AG20443 (cell line): ENCODE measurements at places on chromosomes 11 and 22.

GRCh38 chr22:45574069-45574703, 71.5 kb downstream of the FBLN1 start:
- no peak for DNase-seq

- no peak for DNase-seq
Observed at GRCh38 chr22:38707346-38707745, 1.6 kb downstream of the GTPBP1 start.

DNA sequence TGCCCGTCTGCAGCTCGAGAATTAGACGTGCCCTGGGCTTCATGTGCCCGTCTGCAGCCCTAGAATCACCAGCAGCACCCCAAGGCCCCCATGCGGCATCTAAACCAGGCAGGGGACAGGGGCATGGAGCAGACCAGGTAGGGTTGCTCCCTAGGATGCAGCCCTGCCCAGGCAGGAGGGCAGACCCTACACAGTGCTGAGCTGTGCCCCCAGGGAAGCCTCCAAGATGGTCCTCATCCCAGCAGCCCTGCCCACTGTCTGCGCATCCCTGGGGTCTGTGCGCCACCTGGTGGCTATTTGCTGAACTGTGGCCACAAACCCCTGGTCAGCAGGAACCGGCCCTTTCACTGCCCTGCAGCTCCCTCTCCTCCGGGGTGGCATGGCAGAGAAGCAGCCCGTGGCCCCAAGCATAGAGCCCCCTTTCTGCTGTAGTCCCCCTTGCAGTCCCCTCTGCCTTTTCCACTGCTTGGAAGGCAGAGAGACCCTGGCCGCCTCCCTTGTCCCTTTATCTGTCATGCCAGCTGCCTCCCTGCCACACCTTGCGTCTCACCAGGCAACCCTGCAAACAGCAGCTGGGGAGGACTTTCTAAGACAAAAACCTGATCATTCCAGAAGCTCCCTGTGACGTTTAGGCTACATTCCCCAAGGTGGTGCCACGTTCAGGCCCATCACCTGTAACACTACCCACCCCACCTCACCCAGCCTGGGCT, 86.6 kb downstream of the KCNQ1 start:
- DNase-seq = peak; percentile 89

GRCh38 chr22:47434336-47435203, 672.1 kb downstream of the TBC1D22A start:
- no peak for DNase-seq

GRCh38 chr11:121057922-121058321, 34.0 kb downstream of the TBCEL start:
- DNase-seq = no peak

- DNase-seq = no peak
Observed at GRCh38 chr22:36660510-36660840, 43.1 kb downstream of the CACNG2 start.

DNA sequence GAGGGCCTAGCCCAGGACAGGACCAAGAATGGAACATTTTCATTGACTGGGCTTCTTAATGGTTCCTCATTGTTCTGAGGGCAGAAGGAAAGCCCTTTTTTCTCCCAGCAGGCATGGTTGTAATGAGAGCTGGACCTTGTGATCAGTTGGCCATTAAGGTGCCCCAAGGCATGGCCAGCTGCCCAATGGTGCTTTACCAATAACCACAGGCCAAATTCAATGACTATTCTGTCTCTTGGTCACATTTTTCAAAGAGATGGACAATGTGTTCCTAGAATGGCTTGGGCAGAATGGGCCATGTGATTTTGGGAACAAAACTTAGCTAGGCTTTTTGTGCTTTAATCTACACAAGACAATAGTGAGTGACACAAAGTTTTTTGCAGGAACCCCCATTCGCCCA, 7.3 kb downstream of the NAV2 start:
- no peak for DNase-seq

DNA sequence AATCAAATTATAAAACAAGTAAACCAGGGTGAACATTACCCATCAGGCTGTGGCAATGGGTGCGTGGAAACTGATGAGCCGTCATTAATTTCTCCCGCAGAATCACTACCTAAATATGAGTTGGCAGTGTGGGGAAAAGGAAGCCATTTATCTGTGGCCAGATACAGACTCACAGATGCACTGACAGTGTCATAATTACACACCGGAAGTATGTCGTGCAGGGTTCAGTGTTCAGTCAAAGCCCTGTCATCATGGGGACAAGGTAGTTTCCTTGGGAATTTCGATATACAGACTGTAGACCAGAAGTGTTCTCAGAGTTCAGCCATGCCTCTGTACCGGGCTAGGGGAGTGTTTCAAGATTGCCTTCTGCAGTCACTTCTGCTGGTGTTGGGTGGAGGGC, 119.2 kb upstream of the SEZ6L start:
- DNase-seq = no peak

- DNase-seq = no peak
Observed at GRCh38 chr22:47205554-47205953, 443.1 kb downstream of the TBC1D22A start.

GRCh38 chr11:35097814-35098455, 41.0 kb upstream of the CD44 start:
- no peak for DNase-seq

GRCh38 chr11:78339483-78339882, 78.1 kb downstream of the GAB2 start:
- DNase-seq = no peak

DNA sequence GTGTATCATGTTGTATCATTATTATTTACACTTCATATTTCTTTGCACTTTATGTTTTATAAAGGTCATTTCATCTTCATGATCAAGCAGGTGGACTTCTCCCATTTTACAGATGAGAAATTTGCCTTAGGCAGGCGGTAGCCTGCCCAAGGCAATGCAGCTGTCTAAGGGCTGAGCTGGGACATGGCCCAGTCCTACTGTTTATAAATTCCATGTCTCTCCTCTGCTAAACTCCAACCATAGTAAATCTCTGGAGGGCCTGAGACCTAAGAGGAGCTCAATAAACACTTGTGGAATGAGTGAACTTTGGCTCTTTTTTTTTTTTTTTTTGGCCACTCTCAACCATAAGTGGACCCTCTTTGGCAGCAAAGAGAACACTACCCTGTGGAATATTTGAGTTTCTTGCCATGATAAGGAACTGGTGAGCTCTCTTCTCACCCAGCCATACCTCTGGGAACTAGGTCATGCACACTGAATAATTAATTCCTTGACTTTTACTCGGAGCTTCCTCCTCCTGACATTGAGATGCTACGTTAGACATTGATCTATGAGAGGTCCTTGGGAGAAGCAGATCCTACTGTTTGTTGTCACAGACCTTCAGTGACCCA, 29.9 kb downstream of the MICAL2 start:
- DNase-seq = no peak

DNA sequence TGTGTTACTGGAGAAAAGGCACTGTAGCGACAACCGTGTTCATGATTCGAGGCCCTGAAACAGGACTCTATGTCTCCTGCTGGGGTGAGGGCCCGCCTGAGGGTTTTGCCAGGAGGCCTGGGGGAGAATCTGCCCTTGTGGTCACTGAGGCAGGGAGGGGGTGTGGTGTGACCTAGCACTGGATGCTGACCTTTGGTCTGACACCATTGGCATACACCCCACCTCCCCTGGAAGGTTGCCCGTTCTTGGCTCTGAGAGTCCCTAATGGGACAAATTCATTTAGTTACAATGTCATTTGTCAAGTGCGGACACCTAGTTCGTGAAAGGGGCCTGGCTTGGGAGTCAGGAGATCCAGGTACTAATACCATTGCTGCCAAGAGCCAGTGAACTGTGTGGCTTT, 29.0 kb downstream of the NECTIN1 start:
- DNase-seq = no peak

DNA sequence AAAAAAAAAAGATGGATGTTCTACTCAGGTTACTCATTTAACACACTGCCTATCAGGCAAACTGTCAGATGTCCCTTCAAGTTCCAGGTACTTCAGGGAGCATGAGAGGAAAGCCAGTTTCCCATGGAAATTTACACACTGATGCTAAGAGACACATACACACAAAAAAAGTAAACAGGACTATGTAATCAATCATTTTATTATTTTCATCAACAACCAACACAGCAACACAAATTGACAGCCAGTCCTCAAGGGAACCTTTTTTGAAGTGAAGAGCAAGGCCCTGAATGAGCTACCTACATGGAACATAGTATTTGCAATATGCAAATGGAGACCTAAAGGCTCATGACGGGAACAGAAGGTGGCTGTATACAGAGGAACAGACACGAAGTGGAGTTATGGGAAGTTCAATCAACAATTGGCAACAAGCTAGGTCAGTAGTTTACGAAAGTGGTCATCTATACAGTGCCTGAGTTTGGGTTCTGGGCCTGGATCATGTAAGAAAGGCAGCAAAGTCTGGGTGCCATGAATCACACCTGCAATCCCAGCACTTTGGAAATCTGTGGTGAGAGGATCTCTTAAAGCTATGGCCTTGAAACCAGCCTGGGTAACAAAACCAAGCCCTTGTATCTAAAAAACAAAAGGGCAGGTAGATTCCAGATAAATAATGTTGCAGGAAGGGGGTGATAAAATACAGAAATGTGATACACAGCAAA, 12.6 kb upstream of the WDR74 start:
- DNase-seq = no peak

DNA sequence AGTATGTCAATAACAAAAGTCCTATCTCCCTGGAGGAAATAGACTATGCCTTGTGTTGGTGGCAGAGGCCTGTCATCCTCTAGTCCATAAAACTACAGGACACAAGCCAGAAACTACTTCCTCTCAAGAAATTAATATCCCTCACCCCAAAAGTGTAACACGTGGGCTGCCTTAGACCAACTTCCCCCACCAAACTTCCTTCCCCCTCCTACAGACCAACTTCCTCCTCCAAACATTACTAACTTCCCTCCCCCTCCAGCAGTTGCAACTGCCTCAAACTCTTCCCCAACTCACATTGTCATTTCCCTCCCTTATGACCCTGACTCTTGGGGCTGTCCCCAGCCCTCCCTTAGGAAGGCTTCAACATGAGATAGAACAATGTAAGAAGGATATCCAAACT, 6.3 kb downstream of the OR52K2 start:
- no peak for DNase-seq

DNA sequence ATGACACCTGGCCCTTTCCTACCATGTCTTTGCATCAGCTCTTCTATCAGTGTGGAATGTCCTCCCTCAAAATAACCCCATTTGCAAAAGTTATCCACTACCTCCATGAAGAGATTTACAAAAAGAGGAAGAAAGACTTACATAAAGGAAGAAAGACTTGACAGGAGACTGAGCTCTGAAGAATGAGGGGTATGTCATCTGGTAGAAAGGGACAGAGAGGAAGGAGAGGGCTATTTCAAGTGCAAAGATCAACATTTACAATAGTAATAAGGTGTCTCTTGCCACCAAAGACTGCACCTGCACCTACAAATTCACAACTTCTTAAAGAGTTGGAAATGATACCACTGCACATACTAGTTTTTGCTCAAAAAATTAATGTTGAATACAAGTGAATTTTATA, 18.2 kb downstream of the PAK1 start:
- DNase-seq = no peak

DNA sequence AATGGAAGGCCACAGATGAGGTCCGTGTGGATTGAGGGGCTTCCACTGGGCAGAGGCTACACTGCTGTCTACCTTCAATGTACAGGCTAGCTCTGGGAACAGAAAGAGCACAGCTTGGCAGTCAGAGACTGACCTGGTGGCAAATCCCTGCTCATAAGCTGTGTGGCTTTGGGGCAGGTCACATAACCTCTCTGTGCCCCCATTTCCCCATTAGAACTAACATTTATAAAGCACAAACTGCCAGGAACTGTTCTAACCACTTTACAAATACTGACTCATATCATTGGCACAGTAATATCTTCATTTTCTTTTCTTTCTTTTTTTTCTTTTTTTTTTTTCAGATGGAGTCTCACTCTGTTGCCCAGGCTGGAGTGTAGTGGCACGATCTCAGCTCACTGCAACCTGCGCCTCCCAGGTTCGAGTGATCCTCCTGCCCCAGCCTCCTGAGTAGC, 3.1 kb downstream of the FOSL1 start:
- DNase-seq = no peak

DNA sequence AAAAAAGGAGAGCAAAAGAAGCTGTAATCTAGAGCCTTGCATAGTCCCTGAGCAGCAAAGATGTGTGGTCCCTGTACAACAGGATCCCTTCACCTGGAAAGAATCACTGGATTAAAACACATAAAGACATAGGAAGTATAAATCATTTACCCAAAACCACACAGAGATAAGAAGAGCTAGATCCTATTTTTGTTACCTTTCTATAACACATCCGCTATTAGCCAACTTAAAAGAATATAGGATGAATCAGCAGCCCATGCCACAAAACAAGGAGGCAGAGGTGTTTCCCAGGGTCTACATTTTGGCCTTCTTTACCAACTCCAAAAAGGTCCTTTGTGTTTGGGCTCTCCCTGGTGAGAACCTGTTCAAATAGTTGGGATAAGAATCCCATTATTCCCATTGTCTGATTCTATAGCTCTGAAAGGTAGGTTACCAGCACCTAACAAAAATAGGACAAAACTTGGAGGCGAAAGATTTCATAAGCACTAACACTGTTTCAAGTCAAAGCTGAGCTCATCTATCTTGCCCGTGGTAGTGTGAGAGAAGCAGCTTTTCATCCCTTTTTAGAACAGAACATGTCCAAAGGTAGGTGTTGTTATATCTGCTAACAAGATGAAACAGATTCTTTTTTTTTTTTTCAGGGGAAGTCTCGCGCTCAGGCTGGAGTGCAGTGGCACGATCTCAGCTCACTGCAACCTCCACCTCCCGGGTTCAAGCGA, 26.8 kb downstream of the PAK1 start:
- no peak for DNase-seq
